ENCODE measurements at places on chromosomes 12 and 14.

DNA sequence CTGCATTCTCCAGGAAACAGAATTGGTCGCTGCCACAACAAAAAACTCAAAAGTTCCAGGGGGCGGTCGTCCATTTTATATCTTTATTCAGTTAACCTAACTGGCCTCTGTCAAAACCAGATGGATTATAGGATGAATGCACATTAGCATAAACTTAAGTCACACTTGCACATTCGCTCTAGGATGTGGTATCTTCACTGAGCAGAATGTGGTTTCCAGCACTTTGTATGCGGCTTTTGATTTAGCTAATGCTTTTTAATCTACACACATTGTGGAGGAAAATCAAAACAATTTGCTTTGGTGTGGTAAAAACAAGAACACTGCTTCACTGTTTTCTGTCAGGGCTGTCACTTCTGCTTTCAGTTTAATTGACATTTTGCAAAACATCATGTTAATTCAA is 4.5 kb downstream of the TAS2R50 start:
- DNase-seq: peak; percentile 3

DNA sequence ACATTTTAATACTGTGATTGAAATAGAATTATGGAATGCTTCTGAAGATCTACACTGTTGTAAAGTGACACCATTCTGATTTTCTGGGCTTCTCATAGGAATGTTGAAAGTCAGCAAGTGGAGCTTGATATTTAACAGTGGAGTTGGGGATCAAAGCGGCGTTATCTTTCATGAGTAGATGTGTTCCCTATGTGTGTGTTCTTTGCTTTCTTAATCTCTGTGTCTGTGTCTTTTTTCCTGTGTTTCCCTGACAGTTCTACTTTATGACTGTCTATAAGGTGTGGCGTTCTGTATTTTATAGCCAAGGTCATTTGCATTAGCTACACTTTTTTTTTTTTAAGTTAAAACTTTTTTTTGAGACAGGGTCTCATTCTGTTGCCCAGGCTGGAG is 24.7 kb downstream of the SYNE2 start:
- DNase-seq: no peak

DNA sequence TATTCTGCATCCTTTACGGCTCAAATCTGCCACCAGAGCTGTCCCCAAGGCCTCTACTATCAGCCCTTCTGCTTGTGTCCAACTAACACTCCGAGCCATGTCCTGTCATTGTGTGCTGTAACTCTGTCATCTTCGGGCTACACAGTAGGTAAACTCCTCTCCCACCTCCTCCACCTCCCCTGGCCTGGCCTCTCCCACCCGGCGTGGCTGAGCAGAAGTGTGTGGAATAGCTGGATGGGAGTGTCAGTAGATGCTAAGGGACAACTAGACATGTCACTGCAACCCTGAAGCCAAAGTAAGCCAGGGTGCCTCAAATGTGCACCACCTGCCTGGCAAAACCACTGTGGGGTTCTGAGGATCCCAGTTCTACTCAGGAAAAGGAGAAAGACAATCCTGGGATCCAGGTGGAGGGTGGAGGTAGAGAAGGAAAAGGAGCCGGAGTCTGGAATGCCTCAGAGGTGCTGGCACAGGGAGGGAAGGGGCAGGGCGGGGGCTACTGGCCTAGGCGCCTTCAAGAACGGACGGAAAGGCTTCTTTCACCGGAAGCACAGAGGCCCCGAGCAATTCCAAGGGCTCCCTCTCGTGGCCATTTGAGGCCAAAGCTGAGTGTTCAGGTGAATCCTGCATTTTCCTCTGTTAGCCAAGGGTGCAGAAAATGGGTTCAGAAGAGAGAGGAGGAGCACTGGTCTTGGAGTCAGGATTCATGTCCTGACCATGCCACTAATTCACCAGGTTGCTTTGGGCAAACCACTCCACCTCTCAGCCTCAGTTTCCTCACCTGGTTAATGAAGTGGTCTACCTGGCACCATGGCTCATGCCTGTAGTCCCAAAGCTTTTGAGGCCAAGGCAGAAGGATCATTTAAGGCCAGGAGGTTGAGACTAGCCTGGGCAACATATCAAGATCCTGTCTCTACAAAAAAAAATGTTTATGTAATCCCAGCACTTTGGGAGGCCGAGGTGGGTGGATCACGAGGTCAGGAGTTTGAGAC is 20.5 kb upstream of the FAM181A start:
- DNase-seq: peak; percentile 27

GRCh38 chr12:126558810-126559209 is 1493.6 kb downstream of the AACS start:
- DNase-seq: no peak

DNA sequence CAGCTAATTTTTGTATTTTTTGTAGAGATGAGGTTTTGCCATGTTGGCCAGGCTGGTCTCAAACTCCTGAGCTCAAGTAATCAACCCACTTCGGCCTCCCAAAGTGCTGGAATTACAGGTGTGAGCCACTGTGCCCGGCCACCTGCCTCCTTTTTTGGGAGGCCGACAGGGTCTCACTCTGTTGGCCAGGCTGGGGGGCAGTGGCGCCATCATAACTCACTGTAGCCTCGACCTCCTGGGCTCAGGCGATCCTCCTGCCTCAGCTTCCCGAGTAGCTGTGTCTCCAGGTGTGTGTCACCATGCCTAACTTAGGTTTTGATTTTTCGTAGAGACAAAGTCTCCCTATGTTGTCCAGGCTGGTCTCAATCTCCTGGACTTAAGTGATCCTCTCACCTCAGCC is 70.7 kb downstream of the AACS start:
- DNase-seq: no peak

- no peak for DNase-seq
These were observed 7.4 kb downstream of the PAPOLA start for GRCh38 chr14:96509457-96510090.
